ENCODE measurements at places on chromosomes 2 and 18. TPM values are rescaled to one million over a fixed set of nuclear protein-coding genes. Genes with fewer than 3 reads are reported as not detected.

DNA sequence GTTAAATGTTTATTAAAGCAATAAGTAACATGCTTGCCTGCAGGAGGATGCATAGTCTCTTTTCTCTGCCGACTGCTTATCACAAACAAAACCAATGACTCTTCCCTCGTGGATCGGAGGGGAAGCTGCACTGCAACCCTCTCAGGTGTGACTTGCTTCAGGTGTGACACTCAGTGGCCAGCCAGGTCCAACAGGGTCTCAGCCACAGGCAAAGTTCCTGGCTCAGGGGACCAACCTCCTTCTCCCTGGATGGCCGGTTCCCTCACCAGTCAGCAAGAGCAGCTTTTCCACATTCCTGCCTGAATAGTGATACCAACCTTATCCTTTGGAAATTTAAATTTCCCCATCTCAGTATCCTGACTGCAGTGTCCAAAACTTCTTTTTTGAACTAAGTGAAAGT is 383.5 kb downstream of the CMPK2 start:
- no peak for DNase-seq

GRCh38 chr18:51668101-51668500 is 470.6 kb upstream of the MEX3C start:
- peak; percentile 35 for DNase-seq

- DNase-seq = no peak
These were observed 27.1 kb downstream of the C2orf76 start for GRCh38 chr2:119339562-119339923.

GRCh38 chr18:50429207-50429948 is 54.5 kb downstream of the SKA1 start:
- peak; percentile 44 for DNase-seq

- no peak for DNase-seq
These were observed 49.1 kb upstream of the IGFBP2 start for GRCh38 chr2:216584112-216584511.

GRCh38 chr2:188051706-188052105 is 240.0 kb upstream of the GULP1 start:
- no peak for DNase-seq

GRCh38 chr2:72539071-72539552 is 286.7 kb downstream of the EXOC6B start:
- DNase-seq = no peak

DNA sequence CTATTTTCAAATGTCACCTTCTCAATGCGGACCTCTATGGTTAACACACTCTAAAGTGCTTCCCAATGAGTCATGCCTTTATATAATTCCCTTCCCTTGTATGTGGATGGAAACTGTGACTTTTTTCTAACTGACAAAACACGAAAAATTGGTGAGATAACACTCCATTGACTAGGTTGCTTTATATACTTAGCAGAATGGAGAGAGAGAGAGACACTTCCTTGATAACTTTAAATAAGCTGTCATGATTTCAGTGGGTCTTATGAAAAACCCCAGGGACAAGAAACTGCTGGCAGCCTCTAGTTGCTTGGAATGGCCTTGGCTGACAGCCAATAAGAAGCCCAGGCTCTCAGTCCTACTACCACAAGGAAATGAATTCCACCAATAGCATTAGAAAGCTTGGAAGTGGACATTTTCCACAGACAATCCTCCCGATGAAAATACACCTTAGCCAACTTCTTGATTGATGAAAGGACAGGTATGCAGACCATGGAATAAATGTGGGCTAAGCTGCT is 322.2 kb downstream of the ZNF804A start:
- DNase-seq = no peak

DNA sequence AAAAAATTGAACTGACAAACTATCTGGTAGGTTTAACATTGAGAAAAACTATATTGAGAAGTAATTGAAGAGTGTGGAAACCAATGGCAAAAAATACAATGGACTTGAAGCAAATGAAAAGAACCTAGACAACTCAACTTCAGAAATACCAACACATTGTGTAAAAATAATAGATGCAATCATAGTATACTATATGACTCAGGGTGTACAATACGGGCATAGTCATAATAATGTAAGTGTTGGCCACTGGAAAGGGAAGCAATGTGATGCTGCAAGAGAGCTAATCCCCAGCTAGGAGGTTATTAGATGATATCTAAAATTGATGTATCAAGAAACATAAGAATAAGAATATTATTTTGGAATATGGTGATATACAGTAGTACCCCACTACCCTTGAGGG is 45.3 kb downstream of the SMAD7 start:
- peak; percentile 79 for DNase-seq

DNA sequence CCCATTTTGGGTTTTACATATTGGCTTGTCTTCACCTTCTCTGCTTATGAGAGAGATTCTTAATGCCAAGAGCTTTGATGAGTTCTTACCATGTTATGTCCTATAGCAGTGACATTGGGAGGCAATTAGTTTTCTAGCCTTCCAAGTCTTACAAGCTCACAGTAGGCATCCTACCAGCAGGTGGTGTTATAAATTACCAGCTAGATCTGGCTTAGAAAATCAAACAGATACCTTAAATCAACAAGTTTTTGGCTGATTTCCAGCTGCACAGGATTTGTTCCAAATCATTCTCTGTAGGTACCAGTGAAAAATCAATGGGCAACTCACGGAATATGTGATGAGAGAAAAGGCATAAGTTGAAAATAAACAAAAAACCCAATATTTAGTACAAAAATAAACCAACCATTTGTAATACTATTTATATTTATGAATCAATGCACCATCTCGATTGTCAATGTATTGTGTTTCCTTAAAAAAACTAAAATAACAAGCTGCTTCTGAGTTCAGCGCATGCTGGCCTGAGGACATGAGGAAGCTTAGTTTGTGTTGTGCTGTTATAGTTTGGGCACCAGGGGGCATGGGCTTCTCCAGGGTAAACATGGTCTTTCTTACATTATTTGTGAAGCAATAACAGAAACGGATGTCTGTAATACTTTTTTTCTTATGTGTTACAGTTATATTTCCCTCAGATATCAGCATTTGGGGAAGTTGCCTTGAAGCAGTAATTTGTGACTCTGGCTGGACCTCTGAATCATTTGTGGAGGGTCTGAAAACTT is 34.1 kb upstream of the NXPH2 start:
- DNase-seq = peak; percentile 18

GRCh38 chr2:145887915-145888314 is 1368.0 kb upstream of the ZEB2 start:
- DNase-seq = no peak

GRCh38 chr18:63850636-63851035 is 36.9 kb upstream of the SERPINB2 start:
- DNase-seq = peak; percentile 82

DNA sequence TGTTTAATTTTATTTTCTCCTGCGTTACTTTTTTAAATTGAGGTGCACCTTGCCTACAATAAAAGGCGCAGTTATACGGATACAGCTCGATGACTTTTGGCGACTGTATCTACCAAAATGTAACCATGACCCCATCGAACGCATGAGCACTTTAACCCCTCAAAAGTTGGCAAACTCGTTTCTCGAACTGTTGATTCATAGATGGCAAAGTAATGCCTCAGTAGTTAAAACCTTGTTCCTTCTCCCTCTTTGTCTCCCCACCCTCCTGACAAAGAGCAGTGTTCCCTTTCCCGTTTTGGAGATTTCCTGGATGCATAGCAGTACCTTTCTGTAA is 577 bp downstream of the MOGAT1 start:
- peak; percentile 29 for DNase-seq

DNA sequence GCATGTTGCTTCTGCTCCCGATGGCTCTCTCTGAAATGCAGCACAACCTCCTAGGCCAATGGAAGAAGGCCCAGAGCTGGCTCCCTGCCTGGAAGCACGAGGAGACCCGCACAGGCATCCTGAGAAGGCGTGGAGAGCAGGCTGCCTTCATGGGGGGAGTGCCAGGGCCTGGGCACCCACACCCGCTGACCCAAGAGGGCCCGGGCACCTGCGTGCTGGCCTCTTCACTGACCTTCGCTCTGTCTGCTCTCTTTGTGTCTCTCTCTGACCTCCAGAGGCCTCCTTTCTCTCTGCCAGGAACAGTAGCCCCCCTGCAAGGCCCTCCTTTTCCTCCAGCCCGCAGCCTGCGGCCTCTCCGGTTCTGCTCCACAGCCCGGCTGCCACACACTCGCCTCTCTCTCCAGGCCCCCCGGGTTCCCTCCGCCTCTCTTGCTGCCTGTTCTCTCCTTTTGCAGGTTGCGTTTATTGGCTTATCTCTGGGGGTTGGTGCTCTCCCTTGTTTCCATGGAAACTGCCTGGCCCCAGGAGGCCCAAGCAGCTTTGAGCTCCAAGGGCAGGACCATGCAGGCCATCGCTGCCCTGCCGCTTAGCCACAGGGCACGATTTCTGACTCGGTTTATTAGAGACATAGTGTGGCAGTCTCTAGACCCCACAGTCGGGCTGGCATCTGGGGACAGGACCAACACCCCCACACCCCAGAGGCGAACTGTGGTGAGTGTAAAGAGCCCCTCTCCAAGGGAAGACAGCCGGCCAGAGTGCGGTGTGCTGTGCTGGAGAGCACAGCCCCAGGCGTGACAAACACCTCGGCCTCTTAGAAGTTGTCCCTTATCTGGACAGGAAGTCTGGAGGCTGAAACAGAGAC is 1.7 kb downstream of the MZT2B start:
- DNase-seq = no peak

The SERPINB10 gene
- 0.79 TPM for total RNA-seq

The FBXO15 gene
- total RNA-seq = 0.13 TPM

The FAM237A gene
- total RNA-seq = not detected

The EXOC6B gene
- 41.7 TPM for total RNA-seq

The KCNG2 gene
- not detected for total RNA-seq

The INHBB gene
- 0.53 TPM for total RNA-seq

The TIA1 gene
- total RNA-seq = 58.7 TPM

The TMEM17 gene
- total RNA-seq = 1.1 TPM

The ADCYAP1 gene
- total RNA-seq = not detected

The NDUFV2 gene
- total RNA-seq = 69.0 TPM

Data from bronchial epithelial cell (primary cell).